Neural progenitor cell (in vitro differentiated cells): ENCODE measurements at places on chromosomes 6 and 20. TPM values are rescaled to one million over a fixed set of nuclear protein-coding genes. Genes with fewer than 3 reads are reported as not detected.

The TINAG gene
- not detected in 2 replicates for total RNA-seq

The SUMO4 gene
- 0.82 and 2.3 TPM in 2 replicates for total RNA-seq

- H3K4me1 ChIP-seq, result peaks cover 6% of the 10 kb centered on the region
- H3K27me3 ChIP-seq, result peaks cover 18% of the 10 kb centered on the region
- H3K27ac ChIP-seq, result no peak overlapping the region
- H3K36me3 ChIP-seq, result no peaks in the 10 kb centered on the region
- no peak for DNase-seq
Observed at GRCh38 chr6:75747152-75747992, 1.7 kb upstream of the MYO6 start.

DNA sequence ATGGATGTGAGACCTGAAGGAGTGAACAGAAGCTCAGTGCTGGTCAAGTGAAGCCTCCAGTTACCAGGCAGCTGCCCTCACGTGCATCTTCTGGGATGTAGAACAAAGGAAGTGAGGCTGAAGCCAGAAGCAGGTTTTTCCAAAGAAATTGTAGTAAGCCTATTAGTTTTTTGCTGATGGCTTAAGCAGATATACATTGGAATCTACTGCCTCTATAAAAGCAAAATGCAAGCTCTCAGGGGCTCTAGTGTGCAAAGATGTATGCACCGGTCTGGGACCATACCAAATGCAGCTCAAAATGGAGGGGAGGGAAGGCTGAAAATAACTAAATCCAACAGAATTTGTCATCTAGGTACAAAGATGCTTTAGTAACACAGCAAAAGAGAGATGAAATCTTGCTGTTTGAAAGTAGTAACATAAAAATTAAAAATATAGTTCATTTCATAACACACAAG, 77.0 kb downstream of the DTNBP1 start:
- no peak for DNase-seq
- peaks cover 7% of the 10 kb centered on the region for H3K4me1 ChIP-seq
- H3K4me3 ChIP-seq, result no peak overlapping the region
- H3K27ac ChIP-seq, result no peak overlapping the region

GRCh38 chr6:40803897-40804702, 216.9 kb upstream of the LRFN2 start:
- H3K4me1 ChIP-seq, result peaks cover 13% of the 10 kb centered on the region
- H3K27me3 ChIP-seq, result no peaks in the 10 kb centered on the region
- H3K36me3 ChIP-seq, result no peaks in the 10 kb centered on the region
- H3K27ac ChIP-seq, result no peak overlapping the region
- H3K4me3 ChIP-seq, result no peak overlapping the region
- no peak for DNase-seq

GRCh38 chr20:22722811-22723210, 138.4 kb upstream of the FOXA2 start:
- no peaks in the 10 kb centered on the region for H3K36me3 ChIP-seq
- DNase-seq, result no peak
- H3K4me3 ChIP-seq, result no peak overlapping the region
- no peaks in the 10 kb centered on the region for H3K4me1 ChIP-seq

DNA sequence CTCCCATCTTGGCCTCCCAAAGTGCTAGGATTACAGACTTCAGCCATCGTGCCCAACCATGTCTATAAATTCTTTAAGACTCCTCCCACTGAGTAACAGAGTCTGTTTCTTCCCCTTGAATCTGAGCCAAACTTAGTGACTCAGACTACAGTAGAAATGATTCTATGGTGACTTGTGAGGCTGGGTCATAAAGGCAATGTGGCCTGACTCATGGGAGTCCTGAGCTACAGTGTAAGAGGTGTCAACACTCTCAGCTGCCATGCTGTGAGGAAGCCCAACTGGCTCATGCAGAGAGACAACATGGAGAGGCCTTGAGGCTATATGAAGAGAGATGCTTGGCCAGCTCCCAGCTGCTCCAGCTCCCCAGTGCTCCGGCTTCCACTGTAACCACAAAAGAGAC, 5.2 kb upstream of the NRSN2 start:
- peaks cover 37% of the 10 kb centered on the region for H3K27me3 ChIP-seq
- DNase-seq, result no peak
- H3K27ac ChIP-seq, result no peak overlapping the region
- H3K36me3 ChIP-seq, result no peaks in the 10 kb centered on the region
- no peak overlapping the region for H3K4me3 ChIP-seq

DNA sequence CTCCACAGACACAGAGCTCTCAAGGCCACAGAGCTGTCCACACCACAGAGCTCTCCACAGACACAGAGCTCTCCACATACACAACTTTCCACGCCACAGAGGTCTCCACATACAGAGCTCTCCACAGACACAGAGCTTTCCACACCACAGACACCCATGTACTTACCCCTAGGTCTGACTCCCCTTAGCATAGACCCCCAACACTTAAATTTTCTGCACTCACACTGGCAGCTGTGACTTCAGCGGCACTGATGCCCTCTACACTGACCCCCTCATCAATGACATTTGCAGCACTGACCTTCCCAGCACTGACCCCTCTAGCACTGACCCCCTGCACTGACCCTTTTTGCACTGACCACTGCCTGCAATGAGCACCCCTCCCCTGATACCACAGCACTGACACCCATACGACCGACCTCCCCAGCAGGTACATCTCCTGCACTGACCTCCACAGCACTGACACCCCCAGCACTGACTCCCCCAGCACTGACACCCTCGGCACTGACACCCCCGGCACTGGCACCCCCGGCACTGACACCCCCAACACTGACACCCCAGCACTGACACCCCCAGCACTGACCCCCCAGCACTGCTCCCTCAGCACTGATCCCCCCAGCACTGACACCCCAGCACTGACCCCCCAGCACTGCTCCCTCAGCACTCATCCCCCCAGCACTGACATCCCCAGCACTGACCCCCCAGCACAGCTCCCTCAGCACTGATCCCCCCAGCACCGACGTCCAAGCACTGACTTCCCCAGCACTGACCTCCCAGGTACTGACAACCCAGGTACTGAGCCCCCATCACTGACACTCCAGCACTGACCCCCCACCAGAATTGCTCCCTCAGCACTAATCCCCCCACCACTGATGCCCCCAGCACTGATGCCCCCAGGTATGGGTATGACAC, 56.5 kb downstream of the ERMARD start:
- H3K36me3 ChIP-seq, result no peaks in the 10 kb centered on the region
- DNase-seq, result no peak
- H3K4me3 ChIP-seq, result no peak overlapping the region
- H3K27me3 ChIP-seq, result peaks cover 21% of the 10 kb centered on the region

The GMEB2 gene
- 8.0 and 18.6 TPM in 2 replicates for total RNA-seq

DNA sequence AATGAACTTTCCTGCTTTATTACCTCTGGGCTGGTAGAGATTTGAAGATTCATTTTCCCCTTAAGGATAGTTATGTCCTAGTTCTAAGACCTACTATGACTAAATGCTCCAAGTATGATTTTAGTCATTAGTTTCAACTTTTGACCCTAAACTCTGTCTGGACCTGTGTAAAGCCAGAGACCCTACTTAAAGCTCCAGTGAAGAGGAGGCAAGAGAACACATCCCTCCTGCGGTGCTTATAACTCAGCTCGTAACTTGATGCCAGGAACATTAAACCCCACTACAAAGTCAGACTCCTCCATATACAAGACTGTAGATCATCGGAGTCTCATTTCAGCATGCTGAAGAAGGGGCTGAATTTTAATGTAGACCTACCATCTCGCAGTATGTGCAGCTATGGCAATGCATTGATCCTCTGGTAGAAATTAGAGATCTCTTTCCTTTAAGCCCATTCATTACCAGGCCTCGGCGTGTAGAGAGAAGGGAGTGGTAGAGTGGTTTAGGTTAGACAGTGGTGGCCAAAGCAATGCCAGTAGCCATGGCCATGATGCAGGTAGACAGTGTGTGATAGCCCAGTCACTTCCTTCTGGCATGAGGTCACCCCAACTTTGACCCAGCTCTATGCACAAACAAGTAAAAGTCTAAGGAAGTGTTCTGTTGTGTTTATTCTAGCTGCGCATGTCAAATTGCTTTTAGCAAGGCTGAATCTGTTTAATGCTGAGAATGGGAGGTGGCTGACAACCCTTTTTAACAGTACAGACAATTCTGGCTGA, 34.8 kb upstream of the MYB start:
- H3K4me1 ChIP-seq, result peaks cover 11% of the 10 kb centered on the region
- H3K27ac ChIP-seq, result no peak overlapping the region
- no peak overlapping the region for H3K4me3 ChIP-seq
- DNase-seq, result peak; percentile 30
- H3K27me3 ChIP-seq, result no peaks in the 10 kb centered on the region
- H3K36me3 ChIP-seq, result no peaks in the 10 kb centered on the region

- H3K36me3 ChIP-seq, result peaks cover 4% of the 10 kb centered on the region
- DNase-seq, result no peak
- no peaks in the 10 kb centered on the region for H3K27me3 ChIP-seq
- no peak overlapping the region for H3K4me3 ChIP-seq
- H3K4me1 ChIP-seq, result no peaks in the 10 kb centered on the region
Observed at GRCh38 chr6:80181352-80182081, 75.0 kb downstream of the BCKDHB start.

The SMOC2 gene
- 0.74 and 0.75 TPM in 2 replicates for total RNA-seq
